ENCODE measurements at places on chromosomes 11 and 22.

- DNase-seq: no peak
Observed at GRCh38 chr22:37569921-37570660, 9.8 kb downstream of the LGALS2 start.

- no peak for DNase-seq
Observed at GRCh38 chr11:111417766-111418435, 38.8 kb upstream of the POU2AF1 start.

GRCh38 chr11:71305451-71306125, 53.2 kb upstream of the SHANK2 start:
- DNase-seq: no peak

DNA sequence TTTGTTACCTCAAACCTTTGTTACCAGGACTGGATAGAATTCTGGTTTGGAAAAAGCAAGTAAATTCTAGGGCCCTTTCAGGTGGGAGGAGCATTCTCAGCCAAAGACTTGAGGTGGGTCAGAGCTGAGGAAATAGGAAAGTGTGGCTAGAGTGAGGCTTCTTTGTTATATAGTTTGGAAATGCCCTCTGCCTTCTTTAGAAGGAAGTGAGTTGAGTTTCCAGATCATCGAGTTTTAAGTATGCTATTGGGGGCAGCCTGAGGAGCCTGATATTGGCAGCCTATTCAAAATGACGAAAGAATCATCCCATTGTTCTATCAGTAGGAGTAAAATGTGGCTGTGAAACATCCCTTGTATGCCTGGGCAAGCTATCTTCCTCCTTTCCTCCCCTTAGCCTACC, 134.1 kb downstream of the ARHGAP42 start:
- no peak for DNase-seq

- no peak for DNase-seq
Observed at GRCh38 chr22:42794551-42795510, 62.2 kb downstream of the ARFGAP3 start.

DNA sequence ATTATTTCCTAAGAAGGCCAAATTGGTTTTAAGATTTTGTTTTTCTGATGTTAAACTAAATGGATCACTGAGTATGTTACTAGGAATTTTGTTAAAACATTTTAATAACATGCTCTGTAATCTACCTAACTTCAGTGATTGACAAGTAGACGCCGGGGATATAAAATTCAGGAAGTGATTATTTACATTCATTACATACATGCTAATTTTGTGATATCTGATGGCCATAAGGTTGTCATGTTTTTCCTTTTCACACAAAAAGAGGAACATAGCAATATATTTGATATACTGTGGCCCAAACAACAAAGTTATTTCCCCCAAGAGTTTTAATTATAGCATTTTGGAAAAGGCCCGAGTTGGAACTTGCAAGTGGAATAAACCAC, 12.1 kb downstream of the SCUBE1 start:
- DNase-seq: no peak
